ENCODE measurements at places on chromosomes 7 and 10.
A peak's percentile ranks its signal among the peaks of the same experiment; 100 is the strongest.

DNA sequence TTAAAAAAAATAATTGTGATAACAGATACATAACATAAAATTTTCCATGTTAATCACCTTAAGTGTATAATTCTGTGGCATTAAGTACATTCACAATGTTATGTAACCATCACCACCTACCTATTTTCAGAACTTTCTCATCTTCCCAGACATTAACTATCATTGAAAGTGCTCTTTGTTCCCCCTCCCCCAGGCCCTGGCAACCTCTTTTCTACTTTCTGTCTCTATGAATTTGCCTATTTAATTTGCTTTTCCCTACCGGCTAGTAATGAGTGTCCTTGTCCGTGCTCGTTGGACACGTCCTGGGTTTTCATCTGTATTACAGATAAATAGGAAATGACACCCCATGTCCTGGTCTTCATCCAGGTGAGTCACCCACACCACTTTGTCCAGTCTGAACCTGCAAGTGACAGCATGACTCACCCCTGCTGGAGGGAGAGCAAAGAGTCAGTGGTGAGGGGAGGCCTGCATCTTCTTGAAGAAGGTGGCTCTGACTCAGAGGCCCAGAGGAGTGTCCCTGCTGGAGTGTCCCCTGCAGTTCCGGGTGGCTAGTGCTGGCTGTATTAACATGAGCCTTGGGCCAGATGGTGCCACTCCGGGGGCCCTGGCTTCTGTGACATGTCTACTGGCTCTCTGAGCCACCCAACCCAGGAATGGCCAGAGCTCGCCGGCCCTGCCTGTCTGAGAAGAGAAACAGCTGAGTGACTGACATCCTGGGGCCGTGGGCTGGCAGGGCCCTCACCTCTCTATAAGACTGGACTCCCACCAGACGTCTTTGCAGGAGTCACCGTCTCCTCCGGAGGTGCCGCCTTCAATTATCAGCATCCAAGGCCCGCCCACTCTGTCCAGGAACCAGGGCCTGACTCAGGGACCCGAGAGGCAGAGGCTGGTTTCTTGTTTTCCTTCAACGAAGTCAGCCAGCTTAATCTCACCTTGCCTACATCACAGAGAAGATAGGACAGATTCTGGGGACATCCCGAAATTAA lies 503.2 kb upstream of the MKI67 start:
- DNase-seq = peak; percentile 20

GRCh38 chr7:134900166-134900982 lies 85.9 kb upstream of the AGBL3 start:
- no peak for DNase-seq

DNA sequence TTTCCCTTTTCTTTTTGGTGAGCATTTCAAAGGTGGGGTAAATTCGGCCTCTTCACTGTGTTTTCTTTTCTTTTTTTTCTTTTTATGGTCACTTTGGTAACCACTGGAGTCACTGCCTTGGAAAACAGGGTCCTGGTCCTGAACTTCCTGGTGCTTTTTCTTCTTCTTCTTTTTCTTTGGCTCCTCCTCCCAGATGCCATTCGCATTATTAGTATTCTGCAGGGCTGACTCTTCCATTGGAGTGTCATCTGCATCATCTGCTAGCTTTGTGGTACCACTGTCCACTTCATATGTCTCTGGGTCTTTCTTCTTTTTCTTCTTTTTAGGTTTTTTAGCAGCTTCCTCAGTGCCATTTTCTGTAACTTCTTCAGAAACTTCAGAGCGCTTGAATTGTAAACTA lies 10.5 kb downstream of the POLR1F start:
- no peak for DNase-seq

DNA sequence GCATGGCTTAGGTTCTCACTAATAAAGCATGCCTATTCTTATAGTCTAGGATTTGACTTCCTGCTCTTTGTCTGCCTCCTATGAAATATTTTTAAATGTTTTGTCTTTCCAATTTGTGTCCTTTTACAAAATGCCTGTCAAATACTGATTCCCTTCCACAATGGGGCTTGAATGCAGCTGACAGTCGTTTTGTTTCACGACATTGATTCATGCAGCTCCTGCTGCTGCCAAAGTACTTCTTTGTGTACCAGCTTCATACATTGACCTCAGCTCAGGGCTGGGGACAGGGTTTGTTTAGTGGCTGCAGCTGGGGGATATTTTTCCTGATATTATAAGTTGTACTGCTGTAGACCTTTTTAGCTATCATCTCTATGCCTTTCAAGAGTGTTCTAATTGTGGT lies 371.9 kb upstream of the CHRM2 start:
- no peak for DNase-seq

GRCh38 chr7:25032774-25033743 lies 53.1 kb upstream of the OSBPL3 start:
- no peak for DNase-seq

DNA sequence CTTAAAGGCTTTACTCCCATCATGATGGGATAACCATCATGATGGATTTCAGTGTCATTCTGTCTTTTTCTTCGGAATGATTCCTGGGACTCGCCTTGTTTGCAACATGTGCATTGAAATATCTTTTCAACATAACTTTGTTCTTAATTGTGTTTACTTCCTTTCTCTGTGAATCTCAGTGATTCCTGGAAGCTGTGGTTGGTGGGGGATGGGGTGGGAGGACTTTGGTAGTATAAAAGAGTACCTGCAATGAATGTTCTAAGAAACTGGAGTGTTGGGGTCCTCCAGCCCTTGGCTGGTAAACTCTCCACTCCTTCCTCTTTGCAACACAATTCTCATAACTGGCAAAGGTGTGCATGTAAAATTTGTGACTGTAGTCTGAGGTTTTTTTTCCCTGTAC lies 11.5 kb upstream of the SH2D4B start:
- DNase-seq = no peak

DNA sequence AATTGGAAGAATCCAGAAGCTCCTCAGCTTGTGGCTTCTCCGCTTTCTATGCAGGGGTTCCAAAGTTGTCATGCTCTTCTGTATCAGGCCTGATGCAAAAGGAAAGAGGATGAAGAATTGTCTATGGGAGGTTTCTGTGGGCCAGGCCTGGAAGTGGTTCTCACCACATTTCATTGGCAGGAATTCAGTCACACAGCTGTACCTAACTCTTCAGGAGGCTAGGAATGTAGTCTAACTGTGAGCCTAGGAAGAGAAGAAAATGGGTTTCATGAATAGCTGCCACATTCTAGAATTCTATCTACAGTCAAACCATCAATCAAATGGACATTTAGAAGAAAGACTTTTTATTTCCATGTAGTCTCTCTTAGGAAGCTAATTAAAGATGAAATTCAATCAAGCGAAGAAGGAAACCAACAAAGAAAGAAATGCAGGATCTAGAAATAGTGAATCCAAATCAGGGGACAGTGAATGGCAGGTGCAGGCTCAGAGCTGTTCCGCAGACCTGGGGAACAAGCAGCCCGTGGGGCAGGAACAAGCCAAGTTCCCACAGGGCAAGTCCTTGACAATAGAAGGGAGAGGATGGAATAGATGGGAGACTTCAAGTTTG lies 25.4 kb upstream of the USP6NL start:
- no peak for DNase-seq

DNA sequence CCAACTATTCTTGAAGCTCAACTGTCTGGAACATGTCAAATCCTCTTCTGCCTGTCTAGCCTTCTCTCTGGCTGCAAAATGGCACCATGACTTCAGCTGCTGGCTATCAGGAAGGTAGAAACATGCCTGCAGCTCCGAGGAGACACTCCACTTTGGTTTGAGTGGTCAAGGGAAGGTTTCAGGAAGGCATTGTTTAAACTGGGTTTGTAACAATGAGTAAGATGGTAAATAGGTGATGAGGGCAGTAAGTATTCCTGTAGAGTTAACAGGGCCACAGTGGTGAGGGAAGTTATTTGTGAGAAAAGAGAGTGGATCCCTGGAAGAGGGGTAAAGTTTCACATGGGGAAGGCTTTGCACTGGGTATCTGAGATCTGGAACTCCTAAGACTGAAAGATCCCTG lies 231.5 kb downstream of the ABCA13 start:
- no peak for DNase-seq

DNA sequence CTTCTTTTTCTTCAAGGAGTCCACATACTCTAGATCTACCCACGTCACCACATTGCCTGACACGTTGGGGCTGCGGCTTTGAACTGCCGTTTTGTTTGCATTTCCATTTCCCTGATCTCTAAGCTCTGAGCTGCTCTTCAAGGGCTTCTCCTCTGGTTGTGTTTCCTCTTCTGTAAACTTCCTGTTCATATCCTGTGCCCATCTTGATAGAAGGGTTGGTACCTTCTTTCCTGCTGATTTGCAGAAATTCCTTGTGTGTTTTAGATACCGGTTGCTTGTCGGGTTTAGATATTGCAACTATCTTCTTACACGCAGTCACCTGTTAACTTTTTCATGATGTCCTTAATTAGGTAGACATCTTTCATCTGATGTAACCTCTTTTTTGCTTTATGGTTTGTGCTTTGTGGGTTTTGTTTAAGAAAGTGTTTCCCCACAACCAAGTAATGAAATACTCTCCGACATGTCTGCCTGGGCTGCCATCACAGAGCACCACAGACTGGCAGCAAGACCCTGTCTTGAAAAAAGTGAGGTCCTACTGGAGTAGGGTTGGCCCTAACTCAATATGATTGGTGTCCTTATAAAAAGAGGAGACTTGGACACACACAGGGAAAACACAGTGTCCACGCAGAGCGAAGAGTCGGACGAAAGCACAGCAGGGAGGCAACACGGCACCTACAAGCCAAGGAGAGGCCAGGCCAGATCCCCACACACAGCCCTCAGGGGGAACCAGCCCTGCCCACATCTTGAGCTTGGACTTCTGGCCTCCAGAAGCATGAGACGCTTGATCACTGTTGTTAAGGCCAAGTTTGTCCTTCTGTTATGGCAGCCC lies 99.1 kb upstream of the PDGFA start:
- DNase-seq = no peak

DNA sequence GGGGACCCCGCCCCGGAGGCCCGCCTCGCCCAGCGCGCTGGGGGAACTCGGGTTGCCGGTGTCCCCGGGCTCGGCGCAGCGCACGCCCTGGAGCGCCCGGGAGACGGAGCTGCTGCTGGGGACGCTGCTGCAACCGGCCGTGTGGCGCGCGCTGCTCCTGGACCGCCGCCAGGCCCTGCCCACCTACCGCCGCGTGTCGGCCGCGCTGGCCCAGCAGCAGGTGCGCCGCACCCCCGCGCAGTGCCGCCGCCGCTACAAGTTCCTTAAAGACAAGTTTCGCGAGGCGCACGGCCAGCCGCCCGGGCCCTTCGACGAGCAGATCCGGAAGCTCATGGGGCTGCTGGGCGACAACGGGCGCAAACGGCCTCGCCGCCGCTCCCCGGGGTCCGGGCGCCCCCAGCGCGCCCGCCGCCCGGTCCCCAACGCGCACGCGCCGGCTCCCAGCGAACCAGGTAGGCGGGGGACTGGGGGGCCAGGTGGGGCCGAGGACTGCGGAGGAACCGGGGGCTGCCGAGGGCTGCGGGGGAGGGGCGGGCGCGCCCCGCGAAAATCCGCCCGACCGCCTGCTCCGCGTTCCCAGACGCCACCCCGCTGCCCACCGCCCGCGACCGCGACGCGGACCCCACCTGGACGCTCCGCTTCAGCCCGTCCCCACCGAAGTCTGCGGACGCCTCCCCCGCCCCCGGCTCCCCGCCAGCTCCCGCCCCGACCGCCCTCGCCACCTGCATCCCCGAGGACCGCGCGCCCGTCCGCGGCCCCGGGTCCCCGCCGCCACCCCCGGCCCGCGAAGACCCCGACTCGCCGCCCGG lies 574 bp downstream of the UTF1 start:
- no peak for DNase-seq

GRCh38 chr10:96850825-96851224 lies 18.7 kb downstream of the LCOR start:
- DNase-seq = peak; percentile 97

DNA sequence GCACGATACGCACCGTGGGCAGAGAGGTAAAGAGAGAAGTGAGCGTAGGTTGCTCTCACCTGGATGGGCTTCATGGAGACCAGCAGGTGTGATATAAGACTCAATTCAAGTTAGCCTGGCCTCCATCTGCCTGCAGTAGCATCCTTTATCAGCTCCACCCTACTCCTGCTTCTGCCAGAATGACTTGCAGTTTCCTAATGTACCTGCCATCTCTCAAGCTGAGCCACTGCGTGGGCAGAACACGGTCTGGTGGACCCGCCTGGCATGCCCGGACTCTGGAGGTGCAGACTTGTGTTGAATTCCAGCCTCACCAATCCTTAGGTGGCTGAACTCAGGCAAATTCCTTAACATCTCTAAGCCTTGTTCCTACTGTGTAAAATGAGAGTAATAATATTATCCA lies 64.3 kb downstream of the STEAP1B start:
- DNase-seq = no peak

DNA sequence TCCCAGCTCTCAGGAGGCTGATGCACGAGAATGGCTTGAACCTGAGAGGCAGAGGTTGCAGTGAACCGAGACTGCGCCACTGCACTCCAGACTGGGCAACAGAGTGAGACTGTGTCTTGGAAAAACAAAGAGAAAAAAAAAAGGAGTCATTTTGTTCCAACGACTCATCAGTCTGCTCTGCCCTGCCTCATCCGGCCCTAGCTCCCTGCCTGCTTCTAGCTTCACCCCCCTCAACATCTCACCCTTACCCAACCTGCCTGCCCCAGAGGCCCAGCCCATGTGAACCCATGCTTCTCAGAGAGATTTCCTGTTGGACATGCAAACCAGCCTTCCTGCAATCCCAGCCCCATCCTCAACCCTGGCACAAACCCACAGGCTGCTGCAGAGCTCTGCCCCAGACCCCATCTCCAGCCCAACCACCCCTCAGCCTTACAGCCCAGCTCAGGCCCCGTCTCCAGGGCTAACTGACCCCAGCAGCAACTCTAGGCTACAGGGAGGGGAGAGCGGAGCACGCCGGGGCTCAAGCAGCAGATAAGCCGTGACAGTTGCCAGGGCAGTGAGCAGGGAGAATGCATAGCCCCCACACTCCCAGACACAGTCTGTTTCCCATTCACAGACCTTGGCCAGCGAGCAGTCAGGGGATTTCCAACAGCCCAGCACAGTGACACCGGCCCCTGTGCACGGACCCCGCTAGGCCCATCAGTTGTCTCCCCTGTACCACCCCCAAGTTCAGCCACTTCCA lies 86.0 kb upstream of the KCTD7 start:
- peak; percentile 70 for DNase-seq

DNA sequence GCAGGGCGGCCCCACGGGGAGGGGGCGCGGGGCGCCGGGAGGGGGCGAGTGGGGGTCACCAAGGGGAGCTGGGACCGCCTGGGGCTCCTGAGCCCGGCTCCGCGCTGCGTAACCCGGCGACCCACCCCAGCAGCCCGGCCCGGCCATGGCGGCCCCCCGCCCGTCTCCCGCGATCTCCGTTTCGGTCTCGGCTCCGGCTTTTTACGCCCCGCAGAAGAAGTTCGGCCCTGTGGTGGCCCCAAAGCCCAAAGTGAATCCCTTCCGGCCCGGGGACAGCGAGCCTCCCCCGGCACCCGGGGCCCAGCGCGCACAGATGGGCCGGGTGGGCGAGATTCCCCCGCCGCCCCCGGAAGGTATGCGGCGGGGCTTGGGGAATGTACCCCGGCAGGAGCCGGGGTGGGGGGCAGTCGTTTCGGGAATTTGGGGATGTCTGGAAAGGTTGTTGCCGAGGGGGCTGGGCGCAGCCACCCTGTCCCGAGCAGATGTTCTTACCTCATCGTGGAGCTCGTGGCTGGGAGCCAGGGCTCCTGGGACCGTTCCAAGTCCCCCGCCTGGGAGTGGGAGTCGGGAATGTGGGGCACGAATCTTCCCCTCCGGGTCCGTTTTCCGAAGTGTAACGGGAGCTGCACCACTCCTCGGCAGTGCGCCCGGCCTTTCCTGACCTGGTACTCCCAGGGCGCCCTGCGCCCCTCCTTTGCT lies 431 bp downstream of the ZYX start:
- DNase-seq = peak; percentile 84

- no peak for DNase-seq
These were observed 179.5 kb upstream of the YAE1 start for GRCh38 chr7:39386718-39387117.
